Activated T-cell treated with anti-CD3 and anti-CD28 coated beads, Interleukin-2, amount 50 U/mL, for 48 hours (primary cell): ENCODE measurements at places on chromosomes 16 and 17.

DNA sequence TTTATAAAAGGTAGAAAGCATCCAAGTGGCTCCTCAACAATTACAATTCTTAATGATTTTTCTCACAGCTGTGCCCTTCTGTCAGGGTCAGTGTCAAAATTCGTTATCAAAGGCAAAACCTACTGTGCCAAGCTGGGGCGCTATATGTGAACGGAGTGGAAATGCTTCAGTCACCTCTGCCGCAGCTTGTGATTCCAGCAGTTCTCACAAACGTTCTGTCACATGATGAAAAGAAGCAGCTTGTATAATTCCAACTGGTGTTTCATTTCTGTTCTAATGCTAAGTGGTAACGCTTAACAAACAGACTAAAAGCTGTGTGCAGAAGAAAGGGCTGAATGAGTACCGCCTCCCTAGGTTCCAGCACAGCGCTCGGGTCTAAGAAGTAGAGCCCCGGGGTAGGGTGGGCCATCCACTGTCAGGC, 14.2 kb downstream of the PLD6 start:
- no peak for DNase-seq

GRCh38 chr17:81976332-81977210, 858 bp upstream of the ASPSCR1 start:
- DNase-seq = peak; percentile 73

GRCh38 chr17:15087946-15088345, 177.2 kb downstream of the PMP22 start:
- no peak for DNase-seq

GRCh38 chr17:1025733-1026598, 29.0 kb downstream of the TIMM22 start:
- DNase-seq = no peak

GRCh38 chr17:76477576-76477975, 10.2 kb downstream of the AANAT start:
- no peak for DNase-seq

GRCh38 chr17:41415833-41416335, 8.5 kb downstream of the KRT37 start:
- no peak for DNase-seq

DNA sequence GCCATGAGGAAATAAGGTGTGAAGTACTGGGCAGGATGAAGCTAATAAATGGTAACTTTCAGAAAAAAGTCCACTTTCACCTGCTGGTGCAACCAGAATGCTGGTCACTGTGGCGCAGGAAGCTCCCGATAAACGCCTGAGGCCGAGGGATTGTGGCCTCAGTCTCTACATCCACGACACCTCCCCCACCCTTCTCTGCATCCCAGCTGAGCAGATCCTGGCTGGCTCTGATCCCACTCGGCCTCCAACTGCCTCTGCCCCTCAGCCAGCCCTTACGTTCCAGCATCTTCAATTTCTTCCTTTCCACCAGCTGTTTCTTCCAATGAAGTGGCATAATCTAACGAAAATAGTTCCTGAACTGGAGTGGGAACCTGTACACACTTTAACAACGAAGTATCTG, 49.5 kb downstream of the COX4I1 start:
- DNase-seq = no peak

GRCh38 chr16:65339062-65339461, 217.2 kb upstream of the CDH11 start:
- no peak for DNase-seq

DNA sequence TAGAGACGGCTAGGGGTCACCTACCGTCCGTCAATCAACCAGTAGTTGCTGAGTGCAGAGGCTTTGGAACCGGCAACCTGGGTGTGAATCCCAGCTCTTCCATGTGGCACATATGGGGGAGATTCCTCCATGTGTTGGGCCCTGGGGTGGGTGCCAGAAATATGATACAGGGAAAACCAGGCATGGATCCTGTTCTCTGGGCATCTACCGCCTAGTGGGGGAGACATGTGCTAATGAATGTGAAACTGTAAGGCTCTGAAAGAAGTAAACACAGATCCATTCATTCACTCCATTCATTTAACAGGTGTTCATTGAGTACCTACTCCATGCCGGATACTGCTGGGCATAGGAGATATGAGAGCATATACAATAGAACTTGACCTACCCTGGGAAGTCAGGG, 39.5 kb upstream of the SDK2 start:
- DNase-seq = no peak

DNA sequence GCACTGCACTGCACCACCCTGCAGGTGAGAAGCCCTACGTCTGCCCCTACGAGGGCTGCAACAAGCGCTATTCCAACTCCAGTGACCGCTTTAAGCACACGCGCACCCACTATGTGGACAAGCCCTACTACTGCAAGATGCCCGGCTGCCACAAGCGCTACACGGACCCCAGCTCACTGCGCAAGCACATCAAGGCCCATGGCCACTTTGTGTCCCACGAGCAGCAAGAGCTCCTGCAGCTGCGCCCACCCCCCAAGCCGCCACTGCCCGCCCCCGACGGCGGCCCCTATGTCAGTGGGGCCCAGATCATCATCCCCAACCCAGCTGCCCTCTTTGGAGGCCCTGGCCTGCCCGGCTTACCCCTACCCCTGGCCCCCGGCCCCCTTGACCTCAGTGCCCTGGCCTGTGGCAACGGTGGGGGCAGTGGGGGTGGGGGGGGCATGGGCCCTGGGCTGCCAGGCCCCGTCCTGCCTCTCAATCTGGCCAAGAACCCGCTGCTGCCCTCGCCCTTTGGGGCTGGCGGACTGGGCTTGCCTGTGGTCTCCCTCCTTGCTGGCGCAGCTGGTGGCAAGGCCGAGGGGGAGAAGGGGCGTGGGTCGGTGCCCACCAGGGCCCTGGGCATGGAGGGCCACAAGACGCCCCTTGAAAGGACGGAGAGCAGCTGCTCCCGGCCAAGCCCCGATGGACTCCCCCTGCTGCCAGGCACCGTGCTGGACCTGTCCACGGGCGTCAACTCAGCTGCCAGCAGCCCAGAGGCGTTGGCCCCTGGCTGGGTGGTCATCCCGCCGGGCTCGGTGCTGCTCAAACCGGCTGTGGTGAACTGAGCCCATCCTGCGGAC, 14.2 kb downstream of the PAM16 start:
- no peak for DNase-seq

- DNase-seq = no peak
Observed at GRCh38 chr16:61797961-61798507, 238.2 kb downstream of the CDH8 start.

DNA sequence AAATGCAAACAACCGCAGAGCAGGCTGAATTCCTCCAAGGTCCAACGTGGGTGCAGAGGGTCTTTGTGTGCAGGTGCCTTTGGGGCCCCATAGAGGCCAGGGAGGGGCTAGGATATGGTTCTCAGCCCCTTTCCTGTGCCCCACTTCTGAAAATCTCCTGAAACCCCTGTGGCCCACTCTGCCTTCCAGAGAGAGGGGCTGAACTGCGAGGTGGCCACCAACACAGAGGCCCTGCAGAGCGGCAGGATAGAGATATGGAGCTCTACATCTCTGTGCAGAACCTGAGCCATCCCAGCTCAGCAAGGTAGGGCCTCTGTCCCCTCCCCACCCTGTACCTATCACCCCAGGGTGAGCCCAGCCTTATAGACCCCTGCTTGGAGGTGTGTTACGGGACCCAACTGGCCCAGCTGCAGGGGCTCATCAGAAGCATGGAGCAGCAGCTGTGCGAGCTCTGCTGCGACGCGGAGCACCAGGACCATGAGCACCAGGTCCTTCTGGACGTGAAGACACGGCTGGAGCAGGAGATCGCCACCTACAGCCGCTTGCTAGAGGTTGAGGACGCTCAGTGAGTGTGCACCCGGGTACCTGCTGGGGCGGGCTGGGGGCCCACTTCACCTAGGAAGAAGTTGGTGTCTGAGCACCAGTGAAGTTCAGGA, 5.5 kb downstream of the USP6 start:
- DNase-seq = no peak

GRCh38 chr17:16419929-16420271, 4.5 kb downstream of the TRPV2 start:
- DNase-seq = peak; percentile 74

GRCh38 chr16:80287674-80288073, 253.1 kb upstream of the DYNLRB2 start:
- DNase-seq = no peak

GRCh38 chr17:63695889-63696288, 4.0 kb downstream of the LIMD2 start:
- no peak for DNase-seq

DNA sequence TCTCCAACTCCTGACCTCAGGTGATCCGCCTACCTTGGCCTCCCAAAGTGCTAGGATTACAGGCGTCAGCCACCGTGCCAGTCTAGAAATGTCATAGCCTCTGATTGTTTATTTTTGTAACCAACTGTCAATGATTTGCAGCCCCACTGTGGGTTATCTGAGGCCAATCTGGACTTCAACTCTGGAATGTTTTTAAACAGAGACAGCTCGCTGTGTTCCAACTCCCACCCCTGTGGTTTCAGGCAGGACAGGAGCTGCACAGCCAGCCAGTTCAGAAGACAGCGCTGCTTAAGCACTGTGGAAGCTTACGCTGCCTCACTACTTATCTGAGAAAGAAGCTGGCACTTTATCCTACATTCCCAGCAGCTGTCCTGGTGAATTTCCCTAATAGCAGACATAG, 19.5 kb downstream of the MRM3 start:
- no peak for DNase-seq

DNA sequence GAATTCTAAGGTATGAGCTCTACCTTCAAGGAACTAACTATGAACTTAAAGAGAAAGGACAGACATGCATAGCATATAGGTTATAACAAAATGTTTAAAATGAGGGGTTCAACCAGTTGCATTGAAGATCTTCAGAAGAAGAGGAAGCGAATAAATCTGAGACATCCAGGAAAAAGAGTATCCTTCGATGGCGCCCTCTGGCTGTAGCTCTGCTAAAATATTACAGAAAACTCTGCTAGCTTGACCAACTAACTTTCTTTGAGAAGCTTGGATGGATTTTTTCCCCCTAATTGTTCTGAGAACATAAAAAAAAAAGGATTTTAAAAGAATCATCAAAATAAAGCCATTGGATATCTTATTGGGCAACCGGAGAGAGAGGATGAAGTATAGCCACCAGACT, 659.9 kb upstream of the SOX9 start:
- no peak for DNase-seq

DNA sequence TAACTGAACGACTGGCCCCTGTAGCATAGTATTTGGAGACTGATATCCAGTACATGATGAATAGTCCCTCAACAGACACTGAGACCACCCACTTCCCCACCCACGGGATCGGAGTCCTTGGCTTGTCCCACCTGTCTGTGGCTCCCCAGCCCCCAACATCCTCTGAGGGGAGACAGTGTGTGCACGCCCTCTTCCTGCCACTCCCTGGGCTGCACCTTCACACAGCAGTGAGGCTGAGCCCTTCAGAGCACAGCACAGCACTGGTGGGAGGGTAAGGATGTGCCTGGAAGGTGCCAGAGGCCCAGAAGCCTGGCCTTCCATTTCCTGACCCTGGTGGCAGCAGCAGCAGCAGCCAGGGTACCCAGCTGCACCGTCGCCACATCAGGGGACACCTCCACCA, 11.0 kb downstream of the DNASE1 start:
- DNase-seq = no peak

DNA sequence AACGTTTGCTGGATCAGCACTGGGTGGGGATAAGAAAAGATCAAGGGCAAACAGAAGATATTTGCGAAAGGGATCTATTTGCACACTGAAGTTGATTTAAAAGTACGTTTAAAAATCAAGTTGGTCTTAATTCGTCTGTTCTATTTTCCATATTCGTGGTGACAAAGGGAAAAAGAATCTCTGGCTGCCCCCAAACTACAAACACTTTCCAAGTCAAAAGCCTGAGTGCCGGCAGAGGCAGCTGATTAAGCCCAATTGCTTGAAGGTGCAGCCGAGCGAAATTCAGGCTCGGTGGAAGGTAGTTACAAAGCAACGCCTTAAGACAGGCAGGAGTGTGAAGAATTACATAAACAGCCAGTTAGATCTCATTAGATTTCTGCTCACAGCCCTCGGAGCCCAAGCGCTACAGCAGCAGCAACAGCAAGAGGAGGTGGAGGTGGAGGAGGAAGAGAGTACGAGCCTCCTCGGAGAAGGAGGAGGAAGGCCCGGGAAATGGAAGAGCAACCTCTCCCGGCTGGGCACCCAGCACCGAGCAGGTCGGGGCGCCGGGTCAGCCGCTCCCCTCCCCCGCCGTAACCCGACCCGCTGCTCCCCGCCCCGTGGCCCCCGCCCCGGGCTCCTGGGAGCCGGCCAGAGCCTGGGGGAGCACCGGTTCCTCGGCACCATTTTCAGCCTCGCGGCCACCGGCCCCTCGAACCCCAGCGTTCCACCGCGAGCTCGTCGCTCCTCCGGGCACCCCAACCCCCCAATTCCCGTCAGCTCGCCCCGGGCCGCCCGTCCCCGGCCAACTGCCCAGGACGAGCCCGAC, 890 bp downstream of the TOB1 start:
- peak; percentile 67 for DNase-seq

DNA sequence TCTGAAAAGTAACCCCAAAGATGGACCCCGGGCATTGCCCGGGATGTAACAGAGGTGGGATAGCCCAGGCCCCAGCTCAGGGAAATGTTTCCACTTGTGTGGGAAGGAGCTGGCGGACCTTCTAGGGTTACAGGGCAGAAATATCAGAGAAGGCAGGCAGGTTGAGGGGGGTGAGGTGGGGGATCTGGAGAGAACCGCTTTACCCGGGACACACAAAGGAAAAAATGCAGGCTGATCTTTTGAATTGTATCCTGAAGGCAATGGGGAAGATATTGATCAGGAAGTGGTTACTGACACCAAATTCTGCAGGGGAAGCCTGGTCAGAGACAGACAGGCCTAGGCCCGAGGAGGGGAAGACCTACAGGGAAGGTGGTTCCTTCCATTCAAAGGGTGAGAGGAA, 3.5 kb downstream of the SLC47A1 start:
- DNase-seq = no peak

DNA sequence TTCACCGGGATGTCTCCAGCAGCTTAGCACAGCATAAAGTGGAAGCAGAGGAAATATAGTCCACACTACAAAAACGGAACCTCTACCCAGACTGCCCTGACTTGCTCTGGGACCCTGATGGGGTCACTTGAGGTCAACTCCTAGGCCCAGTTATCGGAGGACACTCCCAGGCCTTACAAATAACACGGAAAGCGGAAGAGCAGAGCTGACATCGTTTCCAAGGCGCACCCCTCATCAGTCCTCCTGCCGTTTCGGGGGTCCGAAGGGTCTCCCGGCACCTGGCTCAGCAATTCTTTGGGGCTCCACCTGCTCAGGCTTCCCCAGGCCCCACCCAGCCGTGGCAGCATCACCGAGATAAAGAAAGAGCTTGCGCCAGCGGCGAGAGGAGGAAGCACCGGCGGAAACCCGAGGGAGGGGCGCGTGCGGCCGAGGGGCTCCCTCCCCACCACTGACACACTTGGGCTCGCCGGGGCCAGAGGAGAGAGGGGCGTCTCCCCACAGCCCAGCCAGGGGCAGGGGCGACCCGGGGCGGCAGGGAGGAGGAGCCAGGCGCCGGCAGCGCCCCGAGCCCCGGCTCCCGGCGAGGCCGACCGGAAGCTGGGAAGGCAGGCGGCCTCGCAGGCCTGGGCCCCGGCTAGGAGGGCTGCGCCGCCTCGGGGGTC, 727 bp downstream of the CORO7 start:
- peak; percentile 72 for DNase-seq
